NK-92 treated with Interleukin-12 subunit alpha and Interleukin-12 subunit beta, amount 100 ng/mL, for 24 hours (cell line): ENCODE measurements at places on chromosomes 3 and 15.

GRCh38 chr3:66744986-66745385, 244.2 kb upstream of the LRIG1 start:
- DNase-seq = no peak

- no peak for DNase-seq
These were observed 131.3 kb upstream of the PRR20G start for GRCh38 chr3:127419182-127419581.

- no peak for DNase-seq
These were observed 61.1 kb downstream of the CCNL1 start for GRCh38 chr3:157098823-157099185.

GRCh38 chr3:16478516-16478915, 35.0 kb downstream of the RFTN1 start:
- DNase-seq = no peak

GRCh38 chr3:42056840-42057239, 34.3 kb upstream of the TRAK1 start:
- DNase-seq = no peak

DNA sequence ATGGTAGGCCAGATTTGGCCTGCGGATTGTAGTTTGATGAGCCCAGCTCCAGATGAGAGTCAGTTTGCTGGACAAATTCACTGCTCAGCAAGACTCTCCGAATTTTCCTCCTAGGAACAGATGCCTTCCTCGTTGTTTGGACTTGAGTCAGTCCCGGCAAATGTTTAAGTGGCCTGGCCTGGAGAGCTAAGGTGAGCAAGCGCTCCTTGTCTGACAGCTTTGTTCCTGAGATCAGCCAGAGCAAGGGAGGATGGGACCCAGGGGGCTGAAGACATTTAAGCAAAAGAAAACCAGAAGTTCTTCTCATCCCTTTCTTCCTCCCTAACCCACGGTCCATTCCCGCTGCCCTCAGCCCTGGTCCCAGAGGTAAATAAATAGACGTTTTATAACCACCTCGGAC, 40.3 kb downstream of the POLR2M start:
- DNase-seq = no peak

DNA sequence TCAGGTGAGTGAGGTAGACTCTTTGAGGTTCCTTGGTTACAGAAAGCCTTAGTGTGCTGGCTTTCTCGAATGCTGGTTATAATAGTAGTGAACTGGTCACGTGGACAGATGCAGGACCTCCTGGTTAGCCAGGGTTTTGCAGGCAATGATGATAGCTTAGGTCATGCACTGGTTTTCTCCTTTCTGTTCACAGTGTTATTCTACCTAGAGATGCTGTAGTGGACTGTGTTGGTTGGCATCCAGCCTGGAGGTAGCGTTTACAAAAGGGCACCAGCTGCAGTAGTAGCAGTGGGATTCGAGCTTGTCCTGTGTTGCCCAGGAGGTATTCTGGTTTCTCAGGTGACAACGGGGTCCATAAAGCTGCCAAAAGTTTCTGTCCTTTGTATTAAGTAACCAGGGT, 27.0 kb downstream of the PCCB start:
- no peak for DNase-seq

DNA sequence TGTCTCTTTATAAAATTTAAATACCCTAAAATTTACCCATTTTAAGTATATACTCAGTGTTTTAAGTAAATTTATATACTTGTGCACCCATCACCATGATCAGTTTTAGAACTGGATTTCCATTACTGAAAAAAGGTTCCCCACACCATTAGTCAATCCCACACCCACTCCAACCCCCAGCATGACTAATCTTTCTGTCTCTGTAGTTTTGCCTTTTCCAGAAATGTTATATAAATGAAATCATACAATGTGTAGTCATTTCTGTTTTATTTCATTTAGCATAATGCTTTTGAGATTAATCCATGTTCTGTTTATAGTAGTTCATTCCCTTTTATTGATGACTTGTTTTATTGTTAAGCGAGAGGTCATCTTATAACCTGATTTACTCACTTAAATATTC, 66.1 kb upstream of the LIMD1 start:
- no peak for DNase-seq

DNA sequence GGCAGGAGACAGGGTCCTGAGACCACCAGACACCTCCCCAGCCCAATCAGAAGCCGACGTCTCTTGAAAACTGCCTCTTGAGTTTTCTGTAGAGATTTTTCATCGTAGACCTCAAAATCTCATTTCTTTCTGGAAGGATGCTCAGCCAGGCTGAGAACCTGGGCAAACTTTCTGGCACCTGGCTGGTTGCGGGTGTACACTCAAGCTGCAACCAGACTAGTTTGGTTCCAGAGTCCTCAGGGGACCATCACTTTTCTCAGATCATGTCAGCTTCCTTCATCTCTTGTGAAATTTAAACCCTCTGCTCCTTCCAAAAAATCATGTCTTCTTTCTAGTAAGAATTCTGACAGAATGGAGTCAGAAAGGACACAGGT, 45.1 kb downstream of the CMTM7 start:
- no peak for DNase-seq

DNA sequence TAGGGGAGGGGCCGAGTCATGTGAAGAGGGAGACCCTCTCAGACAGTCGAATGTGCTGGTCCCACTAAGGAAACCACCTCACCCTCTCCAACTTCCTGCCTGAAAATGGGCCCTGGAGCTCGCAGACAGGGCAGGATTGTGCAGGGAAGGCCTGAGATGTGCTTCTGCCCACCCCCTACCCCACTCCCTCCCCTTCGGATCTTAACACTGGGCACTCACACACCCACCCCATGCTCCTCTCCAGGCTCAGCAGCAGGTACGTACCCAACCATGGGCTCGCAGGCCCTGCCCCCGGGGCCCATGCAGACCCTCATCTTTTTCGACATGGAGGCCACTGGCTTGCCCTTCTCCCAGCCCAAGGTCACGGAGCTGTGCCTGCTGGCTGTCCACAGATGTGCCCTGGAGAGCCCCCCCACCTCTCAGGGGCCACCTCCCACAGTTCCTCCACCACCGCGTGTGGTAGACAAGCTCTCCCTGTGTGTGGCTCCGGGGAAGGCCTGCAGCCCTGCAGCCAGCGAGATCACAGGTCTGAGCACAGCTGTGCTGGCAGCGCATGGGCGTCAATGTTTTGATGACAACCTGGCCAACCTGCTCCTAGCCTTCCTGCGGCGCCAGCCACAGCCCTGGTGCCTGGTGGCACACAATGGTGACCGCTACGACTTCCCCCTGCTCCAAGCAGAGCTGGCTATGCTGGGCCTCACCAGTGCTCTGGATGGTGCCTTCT, 20.0 kb downstream of the ATRIP start:
- no peak for DNase-seq

DNA sequence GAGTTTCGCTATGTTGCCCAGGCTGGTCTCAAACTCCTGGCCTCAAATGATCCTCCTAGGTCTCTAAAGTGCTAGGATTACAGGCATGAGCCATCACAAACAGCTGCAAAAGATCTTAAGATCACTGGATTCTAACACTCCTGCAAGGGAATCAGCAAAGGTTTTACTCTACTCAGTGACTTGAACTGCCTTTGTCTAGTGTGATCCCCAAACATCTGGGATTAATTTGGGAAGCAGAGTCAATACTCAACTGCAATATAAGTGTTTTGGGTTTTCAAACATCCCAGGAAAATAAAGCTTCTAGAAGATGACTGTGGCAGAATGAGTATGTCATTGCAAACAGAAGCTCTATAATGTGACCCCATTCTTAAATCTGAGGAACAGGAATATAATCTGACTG, 7.2 kb downstream of the SPG21 start:
- no peak for DNase-seq

- DNase-seq = no peak
These were observed 997.2 kb downstream of the TUSC7 start for GRCh38 chr3:117706756-117707155.
